Fibroblast of the aortic adventitia (primary cell): ENCODE measurements at places on chromosomes 11 and 22. TPM values are rescaled to one million over a fixed set of nuclear protein-coding genes. Genes with fewer than 3 reads are reported as not detected.

DNA sequence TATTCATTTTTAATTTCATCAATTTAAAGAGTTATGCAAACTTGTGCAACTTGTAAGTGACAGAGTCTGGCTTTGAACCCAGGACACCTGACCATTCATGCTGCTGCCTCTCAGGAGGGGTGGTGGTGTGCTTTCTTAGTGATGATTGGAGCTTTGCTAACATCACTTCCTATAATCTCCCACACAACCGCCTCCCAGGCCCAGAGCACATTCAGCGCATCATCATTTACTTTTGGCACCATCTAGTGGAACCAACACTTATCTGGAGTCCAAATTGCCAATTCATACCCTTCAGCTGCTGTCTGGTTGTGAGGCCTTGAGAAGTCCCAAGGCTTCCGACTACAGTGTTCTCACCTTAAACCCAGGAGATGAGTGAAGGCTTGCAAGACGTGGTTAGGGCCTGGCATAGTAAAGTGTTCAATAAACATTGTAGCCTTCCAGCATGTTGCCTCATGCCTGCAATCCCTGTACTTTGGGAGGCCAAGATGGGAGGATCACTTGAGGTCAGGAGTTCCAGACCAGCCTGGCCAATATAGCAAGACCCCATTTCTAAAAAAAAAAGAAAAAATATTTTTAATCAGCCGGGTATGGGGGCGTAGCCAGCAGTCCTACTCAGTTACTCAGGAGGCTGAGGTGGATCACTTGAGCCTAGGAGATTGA, 1.1 kb upstream of the TTLL1 start:
- DNase-seq, result peak; percentile 87

DNA sequence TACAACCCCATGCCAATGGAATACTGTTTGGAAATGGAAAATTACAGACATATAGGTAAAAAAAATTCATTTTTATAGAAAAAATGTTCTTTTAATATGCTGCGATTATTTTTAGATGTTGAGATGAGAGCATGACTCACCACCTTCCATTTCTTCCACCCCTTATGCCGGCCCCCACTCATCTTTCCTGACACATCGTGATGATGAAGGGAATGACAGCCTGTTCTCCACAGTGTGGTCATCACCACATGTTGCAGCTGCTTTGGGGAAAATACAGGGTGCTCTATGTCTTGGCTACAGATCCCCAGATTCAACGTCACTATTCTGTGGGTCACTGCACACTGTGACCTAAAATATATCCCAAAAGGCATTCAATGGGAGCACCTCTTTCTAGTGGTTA, 916.2 kb downstream of the METTL15 start:
- no peak for DNase-seq

- DNase-seq, result no peak
Observed at GRCh38 chr22:33162196-33162595, 104.0 kb upstream of the SYN3 start.

DNA sequence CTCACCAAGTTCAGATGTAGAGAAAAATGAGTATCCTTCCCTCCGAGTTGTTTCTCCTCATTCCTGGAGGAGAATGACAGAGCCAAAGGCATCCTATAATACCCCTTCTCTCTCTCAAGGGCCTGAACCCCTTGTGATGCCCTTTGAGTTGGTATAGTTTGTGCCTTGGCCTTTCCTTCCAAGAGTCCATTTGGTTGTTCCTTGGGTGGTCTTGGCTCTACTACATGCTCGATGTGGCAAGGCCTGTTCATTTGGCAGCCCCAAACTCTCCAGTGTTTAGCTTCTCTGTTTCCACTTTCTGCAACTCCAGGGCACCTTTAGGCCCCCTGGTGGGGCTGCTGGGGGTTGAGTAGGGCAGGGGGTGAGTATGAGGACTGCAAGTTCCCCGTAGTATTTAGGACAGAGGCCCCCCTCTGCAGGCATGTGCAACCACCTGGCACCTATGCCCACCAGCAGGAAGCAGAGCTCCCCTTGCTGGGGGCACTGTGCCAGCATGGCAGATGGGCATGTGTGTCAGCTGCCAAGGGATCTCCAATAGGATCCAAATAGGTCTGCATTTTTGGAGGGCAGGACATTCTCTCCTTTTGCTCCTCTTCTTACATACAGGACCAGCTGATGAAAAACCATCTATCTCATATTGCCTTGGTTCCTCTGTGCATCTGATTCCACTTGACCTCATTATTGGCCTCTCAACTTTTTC, 217.2 kb upstream of the CADM1 start:
- DNase-seq, result no peak

GRCh38 chr22:41557401-41558240, 3.2 kb upstream of the CSDC2 start:
- peak; percentile 94 for DNase-seq

- no peak for DNase-seq
Observed at GRCh38 chr22:35462498-35463230, 62.7 kb downstream of the MCM5 start.

DNA sequence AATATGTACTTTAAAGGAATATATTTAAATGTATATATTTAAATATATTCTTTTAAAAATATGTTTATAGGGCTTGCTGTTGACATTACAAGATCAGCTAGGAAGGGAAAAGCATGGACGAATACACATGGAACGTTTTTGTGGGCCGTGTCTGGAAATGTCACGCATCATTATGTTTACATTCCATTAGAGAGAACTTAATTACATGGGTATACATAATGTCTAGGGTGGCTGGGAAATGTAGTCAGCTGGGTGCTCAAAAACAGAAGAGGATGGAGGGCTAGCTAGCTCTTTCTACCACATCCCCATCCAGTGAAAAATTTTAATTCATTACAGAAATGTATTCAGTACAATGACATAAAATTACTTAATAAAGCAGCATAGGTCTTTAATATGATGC, 371.2 kb downstream of the DYNC2H1 start:
- DNase-seq, result no peak

The PIK3IP1 gene
- 13.2 and 191 TPM in 2 replicates for total RNA-seq

GRCh38 chr11:117381481-117382387, 54.1 kb downstream of the CEP164 start:
- DNase-seq, result no peak

GRCh38 chr22:17703811-17704210, 65.3 kb downstream of the BCL2L13 start:
- peak; percentile 24 for DNase-seq

The GALNT18 gene
- 1.1 and 2.4 TPM in 2 replicates for total RNA-seq

GRCh38 chr11:68881320-68881719, 22.3 kb downstream of the MRPL21 start:
- DNase-seq, result no peak

DNA sequence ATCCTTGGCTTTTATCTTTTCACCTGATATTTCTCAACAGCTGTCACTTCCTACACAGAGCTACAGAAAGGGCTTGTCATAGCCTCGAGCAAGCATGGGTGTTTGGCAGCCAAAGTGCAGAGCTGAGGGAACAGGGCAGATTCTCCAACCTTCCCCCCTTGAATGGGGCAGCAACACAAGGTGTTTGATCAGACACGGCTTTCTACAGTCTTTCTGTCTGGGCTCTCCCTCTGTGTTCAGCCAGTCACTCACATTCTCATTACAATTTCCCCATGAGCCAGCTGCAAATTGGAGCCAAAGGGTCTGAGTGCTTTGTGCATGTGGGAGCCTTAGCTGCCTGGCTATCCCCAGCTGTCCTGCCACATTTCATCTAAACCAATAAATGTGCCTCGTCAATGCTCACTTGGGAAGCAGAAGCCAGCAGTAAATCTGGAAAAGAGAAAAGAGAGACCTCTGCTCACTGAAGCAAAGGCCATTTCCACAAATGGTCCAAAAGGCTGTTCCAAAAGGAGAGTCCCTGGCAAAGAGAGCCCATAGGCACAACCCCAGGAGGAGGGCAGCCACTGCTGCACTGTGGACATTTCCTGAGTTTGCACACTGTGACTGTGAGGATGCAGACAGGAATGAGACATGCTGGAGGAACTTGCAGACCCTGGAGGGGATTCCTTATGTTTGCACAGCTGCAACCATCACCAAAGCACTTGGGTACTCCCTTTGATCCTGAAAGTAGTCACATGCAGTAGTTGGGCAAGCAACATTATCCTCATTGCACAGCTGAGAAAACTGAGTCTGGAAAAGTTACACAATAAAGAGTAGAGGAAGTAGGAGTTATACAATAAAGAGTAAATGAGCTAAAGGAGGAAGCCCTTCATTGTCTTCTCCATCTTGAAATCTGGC, 186.8 kb downstream of the FAM181B start:
- no peak for DNase-seq

The OR52N4 gene
- total RNA-seq, result not detected in 2 replicates

GRCh38 chr22:41513391-41513790, 30.9 kb downstream of the POLR3H start:
- DNase-seq, result no peak

DNA sequence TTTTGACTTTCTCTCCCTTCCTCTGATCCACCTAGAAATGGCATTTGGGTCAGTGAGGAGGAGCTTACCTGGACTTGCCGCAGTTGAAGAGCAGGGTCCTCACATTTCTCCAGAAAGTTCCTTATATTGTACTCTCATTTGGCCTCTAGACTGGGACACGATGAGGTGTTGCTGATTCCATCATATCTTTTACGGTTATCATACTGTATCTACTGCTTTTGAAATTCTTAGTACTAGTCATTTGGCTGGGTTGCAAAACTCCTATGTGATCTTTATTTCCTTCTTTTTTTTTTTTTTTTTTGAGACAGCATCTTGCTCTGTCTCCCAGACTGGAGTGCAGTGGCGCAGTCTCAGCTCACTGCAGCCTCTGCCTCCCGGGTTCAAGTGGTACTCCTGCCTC, 58.7 kb upstream of the FAM181B start:
- DNase-seq, result no peak

GRCh38 chr11:115959081-115959486, 454.9 kb upstream of the CADM1 start:
- no peak for DNase-seq

- no peak for DNase-seq
Observed at GRCh38 chr11:27402450-27402849, 39.4 kb upstream of the CCDC34 start.

The OR10S1 gene
- total RNA-seq, result not detected in 2 replicates

DNA sequence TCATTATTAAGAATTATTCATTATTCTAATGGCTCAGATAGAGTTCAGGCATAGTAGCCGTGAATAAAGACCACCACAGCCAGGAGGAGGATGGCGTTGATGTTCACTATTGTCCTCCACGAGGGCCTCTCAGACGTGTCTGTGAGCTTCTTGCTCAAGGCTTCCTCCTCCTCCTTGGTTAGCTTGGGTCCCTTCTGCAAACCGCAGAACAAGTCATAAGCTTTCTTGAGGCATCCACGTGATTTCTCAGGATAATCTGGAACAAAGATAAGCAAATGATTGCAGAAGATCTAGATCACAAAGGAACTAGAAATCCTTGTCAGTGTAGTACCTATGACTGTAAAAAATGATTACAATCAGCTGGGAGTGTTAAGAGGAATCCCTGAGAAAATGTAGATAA, 13.6 kb upstream of the RFPL2 start:
- no peak for DNase-seq

- DNase-seq, result no peak
Observed at GRCh38 chr11:11072067-11072466, 214.2 kb upstream of the ZBED5 start.

DNA sequence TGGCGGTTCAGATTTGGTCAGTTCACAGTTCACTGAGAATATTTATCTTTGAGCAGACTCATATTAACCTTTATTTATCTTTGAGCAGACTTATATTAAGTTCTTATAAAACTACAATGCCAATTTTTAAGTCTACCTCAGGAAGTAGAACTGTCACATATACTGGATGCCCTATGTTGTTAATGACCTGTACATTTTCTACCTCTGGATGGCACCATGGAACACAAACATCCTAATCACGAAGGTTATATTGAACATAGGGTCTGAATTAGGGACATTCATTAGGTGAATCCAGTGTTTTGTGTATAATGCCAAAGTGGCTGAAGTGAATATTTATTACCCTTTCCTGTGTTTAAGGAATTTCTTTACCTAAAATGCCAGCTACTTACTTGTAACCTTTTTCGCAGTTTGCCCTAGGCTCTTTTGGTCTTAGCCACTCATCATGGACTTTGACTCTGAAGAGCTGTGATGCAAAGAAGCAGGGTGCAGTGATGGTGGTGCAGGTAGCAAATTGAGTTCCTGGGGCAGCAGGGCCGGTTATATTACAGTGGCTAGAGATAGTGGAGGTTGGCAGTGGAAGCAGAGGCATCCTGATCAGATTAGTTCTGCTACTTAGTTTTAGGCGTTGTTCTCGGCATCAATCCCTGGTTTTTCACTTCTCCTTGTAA, 71.8 kb downstream of the STIM1 start:
- DNase-seq, result no peak

GRCh38 chr11:12800032-12800671, 125.9 kb downstream of the TEAD1 start:
- DNase-seq, result peak; percentile 62

- no peak for DNase-seq
Observed at GRCh38 chr11:27455667-27456066, 16.9 kb downstream of the LGR4 start.

The ABCG4 gene
- 0.08 TPM in 1 of 2 replicates, not detected in the other for total RNA-seq

DNA sequence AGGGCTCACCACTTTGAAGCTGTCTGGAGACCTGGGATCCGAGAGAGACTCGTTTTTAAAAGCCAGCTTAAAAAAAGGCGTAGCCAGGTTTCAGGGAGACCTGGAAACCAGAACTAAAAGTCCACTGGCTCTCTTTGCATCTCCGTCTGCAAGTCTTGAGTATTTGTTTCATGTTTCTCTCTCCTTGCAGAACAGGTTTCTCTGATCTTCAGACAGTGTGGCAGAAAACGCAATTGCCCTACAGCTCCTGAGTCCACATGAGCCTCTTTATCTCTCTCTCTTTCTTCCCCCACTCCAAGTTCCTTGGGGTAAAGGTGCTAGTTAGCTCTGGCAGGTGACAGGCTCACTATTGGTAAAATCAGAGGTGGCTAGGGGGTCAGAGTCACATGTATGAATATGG, 67.0 kb upstream of the AMPD3 start:
- DNase-seq, result no peak

- DNase-seq, result no peak
Observed at GRCh38 chr11:76033699-76034098, 172.6 kb downstream of the WNT11 start.

DNA sequence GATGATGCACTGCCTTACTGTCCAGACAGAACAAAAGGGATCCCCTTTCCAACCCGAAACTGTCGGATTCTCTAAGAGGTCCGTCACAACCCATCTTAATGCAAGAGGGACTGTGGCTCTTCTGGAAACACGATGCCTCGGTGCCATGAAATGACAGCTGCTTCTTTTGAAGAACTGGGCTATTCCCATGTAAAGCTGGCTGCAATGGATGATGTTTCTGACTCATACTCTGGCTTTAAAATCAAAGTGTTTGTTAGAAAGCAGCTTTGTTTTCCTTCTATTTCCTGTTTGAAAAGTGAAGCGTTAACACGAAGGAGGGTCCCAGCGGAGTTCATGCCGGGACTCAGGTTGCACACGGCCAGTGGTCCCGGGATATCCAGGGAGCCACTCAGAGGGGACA, 3.1 kb downstream of the TP53AIP1 start:
- DNase-seq, result no peak
